Fibroblast of skin of right biceps (primary cell): ENCODE measurements at places on chromosomes 1 and 21.

DNA sequence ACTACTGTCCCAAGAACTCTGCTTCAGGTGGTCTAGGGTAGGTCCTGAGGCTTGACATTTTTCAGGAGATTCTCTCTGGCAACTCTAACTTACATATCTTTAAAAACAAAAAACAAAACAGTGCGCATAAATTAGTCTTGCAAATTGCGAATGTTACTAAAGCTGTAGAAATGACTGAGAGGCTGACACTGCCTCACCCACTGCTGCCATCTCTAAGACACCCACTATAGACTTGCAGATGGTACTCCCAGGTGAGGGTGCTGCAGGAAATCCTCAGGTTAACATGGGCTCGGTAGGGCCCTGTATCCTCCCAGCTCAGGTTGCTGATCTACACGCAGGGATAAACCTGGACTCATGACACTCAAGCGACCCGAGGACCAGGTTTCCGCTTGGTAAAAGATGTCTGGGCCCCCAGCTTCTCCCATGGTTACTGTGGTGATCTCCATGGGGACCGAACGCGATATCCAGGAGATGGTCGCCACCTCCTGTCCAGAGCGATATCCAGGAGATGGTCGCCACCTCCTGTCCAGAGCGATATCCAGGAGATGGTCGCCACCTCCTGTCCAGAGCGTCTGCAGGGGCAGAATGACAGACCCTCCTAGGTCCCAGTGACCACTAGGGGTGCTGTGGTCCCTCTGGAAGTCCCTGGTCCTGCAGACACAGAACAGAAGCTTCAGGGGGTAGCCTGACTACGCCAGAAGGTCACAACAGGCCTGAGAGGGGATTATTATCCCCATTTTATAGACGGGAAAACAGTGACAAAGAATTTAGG is 16.2 kb upstream of the LY9 start:
- no peak for DNase-seq

GRCh38 chr1:212545941-212546635 is 62.5 kb upstream of the ATF3 start:
- DNase-seq, result peak; percentile 27

DNA sequence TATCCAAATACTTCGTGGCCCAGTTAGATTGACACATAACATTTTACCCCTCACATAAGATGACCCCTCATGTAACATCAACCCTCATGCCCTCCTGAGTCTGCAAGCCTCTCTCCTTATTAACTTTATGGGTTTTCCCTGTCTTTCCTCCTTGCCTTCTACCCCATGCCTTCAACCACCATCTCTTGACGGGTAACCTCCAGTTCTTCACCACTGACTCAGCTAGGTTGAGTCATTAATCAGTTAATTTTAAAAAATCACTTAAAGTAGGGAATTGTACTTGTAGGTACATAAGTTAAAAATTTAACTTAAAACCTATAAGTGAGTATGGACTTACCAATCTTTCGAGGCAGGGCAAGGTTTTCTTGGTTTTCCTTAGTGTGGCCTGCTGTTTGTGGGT is 330.7 kb downstream of the CAMTA1 start:
- no peak for DNase-seq

DNA sequence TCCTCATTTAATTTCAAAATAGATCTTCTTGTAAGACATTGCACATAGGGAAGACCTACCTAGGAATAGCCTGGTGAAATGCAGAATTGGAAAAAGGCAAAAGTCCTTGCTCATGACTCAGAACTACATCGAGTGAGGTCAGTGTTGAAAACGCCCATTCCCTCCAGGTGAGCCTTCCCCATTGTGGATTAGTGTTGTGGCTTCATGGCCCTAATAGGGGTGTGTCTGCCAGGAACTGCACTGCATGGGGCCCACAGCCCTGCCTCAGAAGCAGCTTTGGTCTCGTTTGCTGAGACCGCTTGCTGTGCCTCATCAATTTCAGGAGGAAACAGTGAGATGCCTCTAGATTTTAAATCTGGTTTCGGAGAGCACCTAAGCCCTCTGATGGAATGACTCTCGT is 17.0 kb downstream of the TFF3 start:
- DNase-seq, result no peak

DNA sequence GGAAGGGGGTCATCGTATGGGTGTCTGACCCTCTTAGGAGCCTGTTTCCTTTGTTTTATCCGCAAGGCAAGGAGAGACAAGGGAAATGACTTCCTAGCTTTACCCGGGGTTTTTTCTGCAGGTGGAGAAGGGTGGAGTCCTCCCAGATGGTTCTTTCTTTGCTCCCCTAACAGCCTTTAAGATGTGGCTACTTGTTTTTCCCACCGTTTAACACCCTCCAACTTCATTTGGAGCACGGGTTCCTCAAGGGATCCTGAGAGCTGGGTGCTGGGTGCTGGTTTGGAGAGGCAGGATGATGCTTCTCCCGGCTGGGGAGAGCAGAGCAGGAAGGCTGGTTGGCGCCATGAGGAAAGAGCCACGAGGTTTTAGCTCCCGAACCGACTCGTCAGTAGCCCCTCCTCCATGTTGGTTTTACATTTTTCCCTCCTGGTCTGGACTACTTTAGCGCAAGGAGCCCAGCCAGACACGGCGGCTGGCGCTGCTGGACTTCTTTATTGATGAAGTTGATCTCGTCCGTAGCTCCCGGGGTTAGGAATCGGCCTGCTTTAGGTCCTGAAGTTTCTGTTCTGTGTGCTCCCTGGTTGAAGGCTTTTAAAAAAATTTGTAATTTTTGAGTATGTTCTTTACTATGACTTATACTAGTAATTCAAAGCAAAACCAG is 1.4 kb downstream of the UCK2 start:
- DNase-seq, result peak; percentile 87

- DNase-seq, result no peak
Measured at GRCh38 chr1:41773842-41774241, 144.9 kb downstream of the HIVEP3 start.

GRCh38 chr21:40610345-40610744 is 236.6 kb downstream of the DSCAM start:
- no peak for DNase-seq

DNA sequence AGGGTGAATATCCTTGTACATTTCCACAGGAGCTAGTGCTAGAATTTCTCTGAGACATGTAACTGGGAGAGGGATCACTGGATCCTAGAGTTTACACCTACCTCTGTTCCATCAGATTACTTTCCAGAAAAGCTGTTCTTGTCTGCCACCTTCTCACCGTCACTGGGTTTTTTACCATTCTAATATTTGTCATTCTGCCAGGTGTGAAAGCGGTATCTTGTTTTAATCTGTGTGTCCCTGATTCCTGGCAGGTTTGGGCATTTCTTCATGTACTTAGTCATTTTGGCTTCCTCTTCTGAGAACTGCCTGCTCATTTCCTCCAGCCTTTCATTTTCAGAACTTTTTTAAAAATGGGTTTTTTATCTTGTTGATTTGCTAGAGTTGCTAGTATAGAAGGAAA is 5.1 kb downstream of the PMF1 start:
- DNase-seq, result peak; percentile 26

DNA sequence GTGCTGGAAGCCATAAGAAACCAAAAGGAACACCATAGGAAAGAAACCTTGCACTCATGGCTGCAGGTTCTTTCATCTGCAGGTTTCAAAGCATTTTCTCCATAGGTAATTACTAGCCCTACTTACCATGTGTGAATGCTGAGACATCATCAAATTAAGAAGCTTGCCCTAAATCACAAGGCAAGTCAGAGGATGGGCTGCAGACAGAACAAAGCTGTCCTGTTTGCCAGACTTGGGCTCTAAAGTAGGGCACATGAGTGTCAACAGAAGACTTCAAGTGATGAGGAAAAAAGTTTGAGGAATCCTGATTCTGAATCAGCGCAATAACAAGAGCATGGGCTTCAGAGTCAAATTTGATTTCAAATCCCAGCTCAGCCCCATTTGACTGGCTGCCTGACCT is 5.8 kb upstream of the EPS15 start:
- DNase-seq, result no peak

DNA sequence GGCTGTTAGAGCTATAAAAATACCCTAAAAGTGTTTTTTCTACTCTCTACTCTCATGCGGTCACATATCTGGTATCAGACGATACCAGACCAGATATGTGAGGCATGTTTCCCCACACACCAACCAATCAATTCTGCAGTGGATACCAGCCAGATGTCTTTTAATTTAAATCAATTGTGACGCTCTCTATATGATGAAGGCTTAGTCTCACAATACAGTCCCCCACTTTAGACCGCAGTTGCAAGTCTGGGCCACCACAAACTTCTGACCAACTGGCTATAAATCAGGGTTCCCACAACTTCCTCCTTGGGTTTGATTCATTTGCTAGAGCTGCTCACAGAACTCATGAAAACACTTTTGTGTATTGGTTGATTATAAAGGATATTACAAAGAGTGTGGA is 586.1 kb upstream of the ZP4 start:
- peak; percentile 10 for DNase-seq

- peak; percentile 92 for DNase-seq
Measured at GRCh38 chr1:119653839-119654170, 5.7 kb upstream of the ZNF697 start.

- peak; percentile 60 for DNase-seq
Measured at GRCh38 chr1:110203021-110203661, 7.0 kb upstream of the KCNC4 start.

DNA sequence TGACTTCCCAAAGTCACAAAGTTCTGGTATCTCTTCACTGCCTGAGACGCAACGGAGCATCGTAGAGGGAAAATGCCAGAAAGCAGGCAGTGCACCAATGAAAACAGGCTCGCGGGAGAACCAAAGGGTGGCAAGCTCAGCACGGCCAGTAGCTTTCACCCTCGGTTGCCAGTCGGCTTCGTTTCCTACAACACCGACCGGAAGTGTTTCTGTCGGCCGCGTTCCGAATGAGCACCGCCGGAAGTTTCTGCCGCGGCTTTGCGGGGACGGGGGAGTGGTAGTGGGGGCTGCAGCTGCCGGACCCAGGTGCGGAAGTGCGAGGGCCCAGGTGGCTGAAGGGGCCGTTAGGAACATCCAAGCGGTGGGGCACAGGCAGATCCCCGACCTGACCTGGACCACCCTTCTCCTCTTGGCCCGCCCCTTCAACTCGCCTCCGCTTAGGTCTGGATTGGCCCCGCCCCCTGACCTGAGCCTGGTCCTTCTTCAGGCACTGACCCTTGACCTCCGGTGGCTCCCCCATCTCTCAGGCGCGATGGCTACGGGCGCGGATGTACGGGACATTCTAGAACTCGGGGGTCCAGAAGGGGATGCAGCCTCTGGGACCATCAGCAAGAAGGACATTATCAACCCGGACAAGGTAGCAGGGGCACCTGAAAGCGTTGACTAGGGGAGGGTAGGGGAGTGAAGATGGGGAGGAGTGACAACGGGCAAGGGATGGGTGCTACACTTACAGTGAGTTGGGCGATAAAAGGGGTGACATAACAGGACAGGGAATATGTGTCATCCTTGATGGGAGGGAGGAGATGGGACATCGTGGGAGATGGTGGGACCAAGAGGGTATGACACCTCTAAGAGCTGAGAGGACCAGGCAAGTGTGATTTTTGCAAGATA is at the start of gene DMAP1:
Gene DMAP1, plus strand, starts transcription at position 250 of the 891 bp plus-strand sequence. Its CDS starts 283 bp downstream, at position 533.
- peak; percentile 83 for DNase-seq

DNA sequence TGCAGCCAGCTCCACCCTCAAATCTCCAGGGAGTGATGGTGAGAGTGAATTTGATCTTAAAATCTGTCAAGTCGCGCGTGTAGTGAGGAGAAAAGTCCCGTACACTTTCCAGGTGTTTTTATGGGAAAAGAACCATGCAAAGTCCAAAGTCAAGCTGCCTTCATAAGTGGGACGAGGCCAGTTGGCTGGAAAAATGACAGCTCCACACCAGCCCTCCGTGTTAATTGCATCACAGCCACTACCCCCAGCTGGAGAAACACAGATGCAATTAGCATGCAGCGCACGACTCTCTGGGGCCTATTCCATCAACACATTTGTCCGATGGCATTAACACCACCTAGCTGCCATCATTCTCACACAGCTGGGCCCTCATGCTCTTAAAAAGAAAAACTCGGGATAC is 68.4 kb downstream of the KLHDC7A start:
- DNase-seq, result no peak

DNA sequence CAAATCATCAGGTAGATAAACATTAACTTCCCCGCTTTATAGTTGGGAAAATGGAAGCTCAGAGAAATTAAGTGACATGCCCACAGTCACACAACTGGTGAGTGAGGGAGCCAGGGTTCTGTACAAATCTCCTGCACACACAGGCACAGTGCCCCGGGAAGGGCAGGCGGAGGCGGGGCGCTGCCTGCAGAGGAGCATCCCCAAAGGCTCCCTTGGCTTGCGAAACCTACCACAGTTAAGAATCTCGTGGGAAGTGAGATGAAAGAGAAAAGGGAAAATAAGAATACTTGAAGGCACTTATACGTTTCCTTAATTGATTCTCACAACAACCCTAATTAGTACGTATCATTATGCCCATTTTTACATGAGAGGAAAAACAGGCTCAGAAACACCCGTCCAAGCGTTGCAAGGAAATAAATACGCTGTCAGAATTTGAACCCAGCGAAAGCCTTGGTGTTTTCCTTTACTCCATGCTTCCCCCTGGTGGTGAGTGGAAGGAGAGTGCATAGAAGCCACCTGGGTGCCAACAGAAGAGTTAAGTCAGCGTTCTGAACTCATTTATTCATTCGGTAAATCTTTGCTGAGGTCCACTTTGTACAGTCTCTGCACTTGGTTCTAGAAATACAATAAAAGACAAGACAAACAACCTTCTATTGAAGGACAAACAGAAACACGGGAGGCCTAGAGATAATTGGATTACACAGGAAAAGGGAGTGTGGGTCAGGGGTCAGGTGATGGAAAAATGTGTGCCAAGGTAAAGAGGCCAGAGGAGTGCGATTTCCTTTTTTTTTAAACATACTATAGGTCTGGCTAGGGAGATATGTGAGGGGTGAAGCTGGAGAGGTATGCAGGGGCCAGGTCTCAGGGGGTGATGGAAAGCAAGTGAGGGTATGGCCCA is 28.4 kb downstream of the ACP6 start:
- peak; percentile 48 for DNase-seq

DNA sequence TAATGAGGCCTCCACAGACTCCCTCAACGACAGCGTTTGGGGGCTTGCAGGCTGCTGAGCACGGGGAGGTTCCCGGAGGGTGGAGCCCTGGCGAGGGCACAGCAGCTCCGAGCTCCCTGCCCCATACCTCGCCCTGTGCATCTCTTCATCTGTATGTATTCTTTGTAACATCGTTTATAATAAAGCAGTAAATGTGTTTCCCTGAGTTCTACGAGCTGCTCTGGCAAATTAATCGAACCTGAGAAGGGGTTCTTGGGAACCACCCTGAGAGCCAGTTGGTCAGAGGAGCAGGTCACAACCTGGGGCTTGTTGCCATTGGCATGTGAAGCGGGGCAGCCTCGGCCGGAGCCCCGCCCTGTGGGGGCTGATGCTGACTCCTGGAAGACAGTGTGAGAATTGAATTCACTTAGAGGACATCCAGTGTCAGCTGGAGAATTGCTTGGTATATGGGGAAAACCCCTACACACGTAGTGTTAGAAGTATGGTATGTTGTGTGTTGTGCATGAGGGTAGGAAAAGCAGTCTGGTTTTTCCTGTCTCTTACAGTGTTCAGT is 11.5 kb downstream of the SLC37A1 start:
- no peak for DNase-seq

DNA sequence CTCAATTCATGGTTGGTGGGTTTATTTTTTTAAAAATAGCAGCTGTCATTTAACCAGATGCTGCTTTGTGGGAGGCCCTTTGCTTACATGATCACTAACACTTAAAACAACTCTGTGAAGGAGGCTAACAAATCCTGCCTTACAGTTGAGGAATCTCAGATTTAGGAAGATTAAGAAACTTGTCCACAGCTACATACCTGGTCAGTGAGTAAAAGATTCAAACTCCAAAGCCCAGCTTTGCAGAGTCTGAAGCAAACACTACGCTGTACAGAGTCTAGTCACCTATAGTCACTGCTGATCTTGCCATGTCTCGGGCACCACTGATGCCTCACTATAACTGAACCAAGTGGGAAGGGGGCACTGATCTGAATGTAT is 535.4 kb downstream of the SMYD3 start:
- peak; percentile 69 for DNase-seq

GRCh38 chr1:54323921-54324250 is 82.3 kb downstream of the SSBP3 start:
- no peak for DNase-seq
